LoVo (cell line): ENCODE measurements at places on chromosomes 2 and 18.

- no peak for DNase-seq
Measured at GRCh38 chr2:22694300-22694699, 690.7 kb upstream of the KLHL29 start.

- DNase-seq: no peak
Measured at GRCh38 chr2:48276626-48277025, 253.3 kb upstream of the STON1 start.

- DNase-seq: no peak
Measured at GRCh38 chr18:59271606-59272220, 1.5 kb downstream of the RAX start.

DNA sequence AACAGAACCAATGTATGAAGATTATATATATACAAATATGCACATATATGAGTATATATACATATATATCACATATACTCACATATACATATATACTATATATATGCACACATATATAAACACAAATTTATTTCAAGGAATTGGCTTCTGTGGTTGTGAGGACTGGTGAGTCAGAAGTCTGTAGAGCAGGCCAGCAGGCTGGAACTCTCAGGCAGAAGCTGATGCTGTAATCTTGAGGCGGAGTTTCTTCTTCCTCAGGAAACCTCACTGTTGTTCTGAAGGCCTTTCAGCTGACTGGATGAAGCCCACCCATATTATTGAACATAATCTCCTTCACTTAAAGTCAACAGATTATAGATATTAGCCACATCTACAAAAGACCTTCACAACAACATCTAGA lies 143.9 kb upstream of the CREB1 start:
- no peak for DNase-seq

DNA sequence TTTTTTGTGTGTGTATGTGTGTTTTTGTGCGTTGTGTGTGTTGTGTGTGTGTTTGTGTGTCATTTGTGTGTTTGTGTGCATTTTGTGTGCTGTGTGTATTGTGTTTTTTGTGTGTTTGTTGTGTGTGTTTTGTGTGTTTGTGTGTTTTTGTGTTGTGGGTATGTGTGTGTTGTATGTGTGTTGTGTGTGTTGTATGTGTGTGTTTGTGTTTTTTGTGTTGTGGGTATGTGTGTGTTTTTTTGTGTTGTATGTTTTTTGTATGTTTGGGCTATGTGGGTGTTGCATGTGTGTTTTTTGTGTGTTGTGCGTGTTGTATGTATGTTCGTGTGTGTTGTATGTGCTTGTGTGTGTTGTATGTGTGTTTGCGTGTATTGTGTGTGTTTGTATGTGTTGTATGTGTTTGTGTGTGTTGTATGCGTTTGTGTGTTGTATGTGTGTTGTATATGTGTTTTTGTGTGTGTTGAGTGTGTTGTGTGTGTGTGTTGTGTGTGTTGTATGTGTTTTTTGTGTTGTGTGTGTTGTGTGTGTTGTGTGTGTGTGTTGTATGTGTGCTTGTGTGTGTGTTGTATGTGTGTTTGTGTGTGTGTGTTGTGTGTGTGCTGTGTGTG lies 275.3 kb downstream of the HRH4 start:
- no peak for DNase-seq

- no peak for DNase-seq
Measured at GRCh38 chr2:120443946-120444345, 98.0 kb downstream of the INHBB start.

GRCh38 chr2:239315308-239315707 lies 85.5 kb downstream of the HDAC4 start:
- no peak for DNase-seq

GRCh38 chr2:160406591-160407392 lies 86.8 kb downstream of the RBMS1 start:
- DNase-seq: peak; percentile 21

- DNase-seq: no peak
Measured at GRCh38 chr2:222916229-222917197, 55.7 kb downstream of the ACSL3 start.

- DNase-seq: no peak
Measured at GRCh38 chr2:205117125-205117524, 565.2 kb upstream of the NRP2 start.

- DNase-seq: no peak
Measured at GRCh38 chr2:167510071-167510759, 621.9 kb downstream of the XIRP2 start.

GRCh38 chr18:74949611-74950010 lies 259.3 kb downstream of the PTGR3 start:
- DNase-seq: no peak

- DNase-seq: no peak
Measured at GRCh38 chr18:12858991-12859390, 25.0 kb downstream of the PTPN2 start.

DNA sequence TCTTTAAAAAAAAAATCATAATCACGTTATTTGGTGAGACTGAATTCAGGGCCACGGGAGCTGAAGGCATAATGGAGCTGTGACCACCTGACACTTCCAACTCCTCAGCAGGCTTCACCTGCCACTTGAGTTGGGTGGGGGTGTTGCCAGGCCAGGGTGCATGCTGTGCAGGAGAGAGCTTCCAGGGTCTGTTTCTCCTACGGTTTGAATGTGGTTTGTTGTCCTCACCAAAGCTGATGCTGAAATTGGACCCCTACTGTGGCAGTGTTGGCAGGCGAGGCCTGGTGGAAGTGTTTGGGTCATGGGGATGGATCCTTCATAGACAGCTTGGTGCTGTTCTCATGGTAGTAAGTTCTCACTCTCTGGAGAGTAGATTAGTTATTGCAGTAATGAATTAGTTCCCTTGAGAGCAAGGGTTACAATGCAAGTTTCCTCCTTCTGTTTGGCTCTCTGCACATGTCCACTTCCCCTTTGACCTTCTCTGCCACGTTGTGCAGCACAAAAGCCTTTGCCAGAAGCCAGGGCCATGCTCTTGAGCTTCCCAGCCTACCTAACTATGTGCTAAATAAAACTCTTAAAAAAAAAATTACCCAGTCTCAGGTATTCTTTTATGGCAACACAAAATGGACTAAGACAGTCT lies 38.3 kb upstream of the ANKRD44 start:
- no peak for DNase-seq

DNA sequence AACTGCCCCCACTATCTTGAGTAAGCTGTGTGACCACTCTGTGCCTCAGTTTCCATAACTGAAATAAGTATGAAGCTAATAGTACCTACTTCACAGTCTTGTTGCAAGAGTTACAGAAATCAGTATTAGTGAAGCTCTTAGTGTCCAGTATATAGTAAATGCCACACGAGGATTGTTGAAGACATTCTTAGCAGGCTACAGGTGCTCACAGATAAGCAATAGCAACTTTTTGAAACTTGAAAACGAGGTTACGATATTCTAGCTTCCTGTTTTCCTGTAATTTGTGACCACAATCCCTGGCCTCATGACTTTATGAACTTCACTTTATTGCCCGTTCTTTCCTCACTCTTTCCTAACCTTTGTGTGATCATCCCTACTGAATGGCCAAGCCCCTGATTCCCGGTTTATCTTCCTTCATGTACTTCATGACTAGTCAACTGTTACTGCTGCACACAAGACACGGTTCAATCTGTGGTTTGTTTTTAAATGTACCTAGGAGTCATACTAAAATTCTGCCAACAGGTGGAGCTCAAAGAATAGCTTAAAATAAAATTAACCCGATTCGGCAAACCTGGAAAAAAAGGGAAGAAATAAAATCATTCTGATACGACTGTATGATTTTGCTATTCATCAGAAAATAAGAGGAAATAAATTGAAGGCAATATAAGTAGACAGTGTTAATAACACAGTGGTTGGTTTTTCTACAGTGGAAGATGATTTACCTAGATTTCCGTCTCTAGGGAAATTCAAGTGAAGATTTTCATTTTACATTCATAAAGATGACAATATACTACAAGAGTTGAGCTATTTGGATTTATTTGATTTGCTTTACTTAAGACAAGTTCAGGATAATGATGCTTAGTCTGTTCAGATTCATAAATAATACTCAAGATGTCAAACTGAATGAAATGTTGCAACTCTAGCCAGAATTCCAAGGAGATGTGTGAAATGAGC lies 38.1 kb upstream of the STAT1 start:
- peak; percentile 60 for DNase-seq

DNA sequence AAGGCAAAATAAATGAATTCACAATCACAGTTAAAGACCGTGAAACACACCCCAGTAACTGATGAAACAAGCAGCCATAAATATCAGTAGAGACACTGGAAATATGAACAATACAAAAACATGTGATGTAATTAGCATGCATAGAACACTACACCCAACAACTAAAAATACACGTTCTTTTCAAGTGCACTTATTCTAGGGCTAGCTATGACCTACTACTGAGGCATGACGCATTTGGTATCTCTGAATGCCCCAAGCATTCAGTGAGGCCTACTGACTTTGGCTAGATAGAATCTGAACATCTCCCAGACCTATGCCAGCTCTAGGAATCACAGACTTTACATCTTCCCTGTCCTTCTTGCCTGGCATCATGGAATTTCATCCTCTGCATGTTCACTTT lies 450.0 kb upstream of the ID2 start:
- DNase-seq: no peak

GRCh38 chr2:211447548-211447947 lies 891.1 kb downstream of the CPS1 start:
- no peak for DNase-seq

- no peak for DNase-seq
Measured at GRCh38 chr2:55159037-55159651, 72.9 kb downstream of the CLHC1 start.

- no peak for DNase-seq
Measured at GRCh38 chr18:14907420-14907819, 159.4 kb downstream of the ANKRD30B start.

DNA sequence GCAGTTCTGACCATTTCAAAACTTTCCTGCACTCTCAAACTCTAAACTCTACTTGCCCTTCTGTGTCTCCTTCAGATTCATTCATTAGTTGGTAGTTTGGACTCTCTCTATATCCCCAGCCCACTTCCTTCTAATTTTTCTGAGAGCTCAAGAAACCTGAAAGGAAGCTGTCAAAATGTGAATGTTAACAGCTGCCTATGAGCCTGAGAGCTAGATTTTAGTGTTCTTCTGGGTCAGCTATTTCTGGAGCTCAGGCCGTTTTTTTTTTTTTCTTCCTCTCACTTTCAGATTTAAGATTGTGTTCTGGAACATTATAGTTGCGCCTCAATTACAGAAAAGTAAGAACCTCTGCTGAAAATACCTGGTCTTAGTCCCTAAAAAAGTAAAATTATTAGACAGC lies 73.1 kb downstream of the RTN4 start:
- DNase-seq: no peak

GRCh38 chr2:128505575-128506526 lies 187.2 kb upstream of the HS6ST1 start:
- DNase-seq: no peak

DNA sequence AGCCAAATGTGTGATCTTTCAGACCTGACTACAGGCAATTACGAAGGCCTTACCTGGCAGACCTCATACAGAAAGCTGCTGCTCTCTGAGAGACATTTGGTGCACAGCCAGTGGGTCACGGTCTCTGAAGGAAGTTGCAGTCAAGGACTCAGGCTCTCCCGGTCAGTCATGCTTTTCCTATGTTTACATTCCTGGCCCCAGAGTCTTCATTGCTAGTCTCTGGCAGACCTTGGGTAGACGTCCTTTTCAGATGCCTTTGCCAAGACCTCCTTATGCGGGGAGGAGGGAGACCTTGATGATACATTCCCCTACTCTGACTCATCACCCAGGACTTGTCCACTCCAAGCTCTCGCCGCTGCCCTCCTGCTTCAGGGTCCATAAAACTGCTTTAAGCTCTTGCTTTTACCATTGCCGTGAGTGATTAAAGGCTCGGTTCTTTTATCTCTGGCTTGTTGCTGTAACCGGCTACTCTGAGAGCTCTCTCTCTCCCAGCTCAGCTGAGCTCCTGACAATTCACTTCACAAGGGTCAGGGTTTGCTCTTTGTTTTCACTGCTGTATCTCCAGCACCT lies 62.0 kb upstream of the SLC35F5 start:
- peak; percentile 90 for DNase-seq

GRCh38 chr2:70570041-70570661 lies 16.5 kb upstream of the TGFA start:
- peak; percentile 67 for DNase-seq

DNA sequence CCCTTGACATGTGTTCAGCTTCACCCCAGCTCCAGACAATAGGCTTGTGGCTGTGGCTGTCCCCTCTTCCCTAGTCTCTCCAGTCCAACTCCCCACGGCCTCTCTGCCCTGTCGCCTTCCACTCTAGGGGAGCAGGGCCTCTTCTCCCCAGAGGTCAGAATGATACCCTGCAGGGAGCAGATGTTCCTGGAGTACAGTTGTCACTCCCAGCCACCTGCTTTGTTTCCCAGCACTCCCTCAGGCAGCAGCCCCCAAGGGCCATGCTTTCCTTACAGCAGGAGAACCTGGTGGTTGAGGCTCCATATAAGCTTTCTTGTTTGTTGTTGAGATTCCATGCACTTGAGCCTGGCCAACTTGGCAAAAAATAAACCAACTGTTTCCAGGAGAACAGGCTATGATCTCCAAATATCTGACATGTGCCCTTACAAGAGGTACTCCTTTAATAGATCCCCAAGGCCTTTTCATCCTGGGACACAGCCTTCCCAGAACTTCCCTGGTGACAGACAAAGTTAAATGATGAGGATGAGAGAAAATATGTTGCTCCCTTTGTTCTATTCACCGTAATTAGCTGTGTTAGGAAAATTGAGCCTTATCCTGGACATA lies 45.1 kb downstream of the DPYSL5 start:
- no peak for DNase-seq

DNA sequence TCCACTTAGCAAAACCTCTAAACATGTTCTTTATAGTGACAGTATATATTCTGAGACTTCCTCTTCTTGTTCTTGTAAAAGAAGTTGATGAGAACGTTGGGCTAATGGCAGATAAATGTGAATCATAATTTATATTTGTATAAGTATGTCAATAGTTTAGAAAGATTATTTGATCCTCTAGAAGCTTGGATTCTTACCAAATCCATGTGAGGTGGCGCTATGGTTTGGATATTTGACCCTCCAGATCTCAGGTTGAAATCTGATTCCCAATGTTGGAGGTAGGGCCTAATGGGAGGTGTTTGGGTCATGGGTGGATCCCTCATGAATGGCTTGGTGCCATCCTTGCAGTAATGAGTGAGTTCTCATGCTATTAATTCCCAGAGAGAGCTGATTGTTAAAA lies 29.8 kb upstream of the SCN1A start:
- no peak for DNase-seq

- no peak for DNase-seq
Measured at GRCh38 chr2:201698588-201699226, at the start of gene MPP4. TSS of gene MPP4 (minus strand) at chr2:201698644. CDS start at chr2:201693954, 4,690 bp downstream.

- DNase-seq: no peak
Measured at GRCh38 chr18:54878159-54878622, 49.9 kb downstream of the RAB27B start.

DNA sequence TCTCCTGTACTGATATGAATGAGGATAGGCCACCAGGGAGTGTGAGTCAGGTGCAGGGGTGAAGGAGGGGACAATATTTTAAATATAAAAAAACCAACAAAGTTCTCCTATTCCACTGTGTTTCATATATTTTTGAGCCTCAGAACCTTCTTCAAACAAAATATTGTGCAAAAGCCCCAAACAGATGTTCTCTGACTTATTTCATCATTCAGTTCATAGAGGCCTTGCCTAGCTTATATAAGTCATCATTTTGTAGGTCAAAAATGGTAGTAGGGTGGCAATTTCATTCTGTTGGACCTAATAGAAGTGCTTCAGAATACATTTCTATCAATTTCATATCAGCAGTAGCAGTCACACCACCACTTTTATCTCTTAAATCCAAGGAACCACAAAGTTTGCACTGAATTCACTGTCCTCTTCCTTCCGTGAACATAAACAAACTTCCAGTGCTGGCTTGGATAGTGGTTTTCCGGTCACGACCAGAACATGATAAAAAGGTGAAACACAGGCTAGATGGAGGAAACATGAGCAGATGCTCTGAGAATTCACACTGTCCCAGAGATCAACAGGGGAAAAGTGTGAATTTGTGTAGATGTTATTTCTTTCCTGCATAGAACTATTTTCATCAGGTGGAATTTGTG lies 99.1 kb downstream of the EN1 start:
- DNase-seq: no peak
